ENCODE measurements at places on chromosomes 1 and 21.

DNA sequence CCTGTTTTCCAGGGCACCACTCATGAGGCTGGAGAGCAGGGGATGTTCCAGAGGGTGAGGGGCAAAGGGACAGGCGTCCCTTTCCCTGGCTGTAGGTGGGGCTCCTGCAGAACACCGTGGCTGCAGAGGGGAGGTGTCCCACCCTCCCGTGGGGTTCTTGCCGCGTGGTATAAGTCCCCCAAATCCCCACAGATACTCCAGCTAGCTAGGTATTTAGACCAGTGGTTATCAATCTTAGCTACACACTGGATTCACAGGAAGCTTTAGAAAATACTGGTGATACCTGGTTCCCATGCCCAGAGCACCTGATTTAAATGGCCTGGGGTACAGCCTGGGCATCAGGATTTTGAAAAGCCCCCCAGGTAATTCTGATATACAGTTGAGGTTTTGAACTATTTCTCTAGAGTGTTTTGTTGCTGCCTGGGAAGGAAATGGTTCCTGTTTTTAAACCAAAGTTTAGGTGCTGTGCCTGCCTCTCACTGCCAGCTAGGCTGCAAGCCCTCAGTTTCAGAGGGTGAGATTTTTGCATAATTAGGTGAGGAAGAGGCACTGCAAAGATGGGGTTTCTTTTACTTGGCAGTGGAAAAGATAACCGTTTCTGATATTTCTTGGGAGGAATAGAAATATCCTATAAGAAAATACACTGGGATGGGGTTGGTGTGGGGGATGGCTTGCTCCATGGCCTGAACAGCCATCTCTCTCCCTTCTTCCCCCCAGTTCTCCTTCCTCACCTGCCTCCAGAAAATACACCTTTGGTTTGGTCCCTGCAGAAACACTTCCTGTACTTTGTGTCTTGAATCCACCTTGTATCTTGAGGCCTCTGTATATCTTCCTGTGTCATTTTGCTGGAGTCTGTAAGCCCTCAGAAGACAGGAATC lies 51.7 kb downstream of the RASSF5 start:
- DNase-seq = no peak

- no peak for DNase-seq
These were observed 367.3 kb downstream of the PTPRU start for GRCh38 chr1:29603622-29604021.

GRCh38 chr1:204426035-204426436 lies 14.4 kb upstream of the PPP1R15B start:
- no peak for DNase-seq

DNA sequence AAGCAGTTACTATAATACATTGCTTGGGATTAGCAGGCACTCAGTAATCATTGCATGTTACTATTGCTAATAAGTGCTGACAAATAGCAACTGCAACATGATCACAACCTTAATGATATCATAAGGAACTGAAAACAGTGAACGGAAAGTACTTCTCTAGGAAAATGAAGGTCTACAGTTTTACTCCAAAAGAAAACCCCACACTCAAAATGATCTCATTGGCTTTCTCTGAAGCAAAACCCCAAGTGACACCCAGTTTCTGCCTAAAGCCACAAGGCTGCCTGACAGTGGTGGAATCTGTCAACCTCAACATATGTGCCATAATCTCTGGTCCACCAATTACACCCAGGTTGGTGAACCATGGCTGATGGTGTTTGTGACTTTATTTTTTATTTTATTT lies 137.6 kb downstream of the PTGER3 start:
- DNase-seq = no peak

GRCh38 chr1:65924471-65924870 lies 131.8 kb downstream of the PDE4B start:
- DNase-seq = no peak

DNA sequence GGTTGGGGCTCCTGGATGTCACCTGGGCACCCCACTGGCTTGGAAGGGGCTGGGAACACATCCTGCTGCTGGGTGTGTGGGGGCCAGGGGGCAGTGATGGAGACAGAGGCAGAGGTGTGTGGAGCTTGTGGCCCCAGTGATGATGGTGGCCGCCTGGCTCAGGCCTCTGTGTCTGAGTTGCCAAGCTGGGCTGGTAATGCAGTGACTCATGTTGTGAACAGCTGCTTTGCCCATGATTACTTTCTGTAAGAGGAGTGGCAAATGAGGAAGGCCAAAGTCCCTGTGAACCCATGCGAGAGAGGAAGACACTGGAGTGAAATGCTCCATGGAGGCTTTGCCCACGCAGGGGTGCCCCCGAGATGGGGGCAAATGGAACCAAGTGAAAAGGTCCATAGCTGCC lies 86.8 kb downstream of the KCNJ6 start:
- no peak for DNase-seq

- no peak for DNase-seq
These were observed 10.1 kb upstream of the UBE4B start for GRCh38 chr1:10022656-10023055.

GRCh38 chr1:31655756-31656155 lies 11.1 kb upstream of the PEF1 start:
- no peak for DNase-seq

GRCh38 chr1:87053446-87053845 lies 139.0 kb downstream of the HS2ST1 start:
- no peak for DNase-seq

DNA sequence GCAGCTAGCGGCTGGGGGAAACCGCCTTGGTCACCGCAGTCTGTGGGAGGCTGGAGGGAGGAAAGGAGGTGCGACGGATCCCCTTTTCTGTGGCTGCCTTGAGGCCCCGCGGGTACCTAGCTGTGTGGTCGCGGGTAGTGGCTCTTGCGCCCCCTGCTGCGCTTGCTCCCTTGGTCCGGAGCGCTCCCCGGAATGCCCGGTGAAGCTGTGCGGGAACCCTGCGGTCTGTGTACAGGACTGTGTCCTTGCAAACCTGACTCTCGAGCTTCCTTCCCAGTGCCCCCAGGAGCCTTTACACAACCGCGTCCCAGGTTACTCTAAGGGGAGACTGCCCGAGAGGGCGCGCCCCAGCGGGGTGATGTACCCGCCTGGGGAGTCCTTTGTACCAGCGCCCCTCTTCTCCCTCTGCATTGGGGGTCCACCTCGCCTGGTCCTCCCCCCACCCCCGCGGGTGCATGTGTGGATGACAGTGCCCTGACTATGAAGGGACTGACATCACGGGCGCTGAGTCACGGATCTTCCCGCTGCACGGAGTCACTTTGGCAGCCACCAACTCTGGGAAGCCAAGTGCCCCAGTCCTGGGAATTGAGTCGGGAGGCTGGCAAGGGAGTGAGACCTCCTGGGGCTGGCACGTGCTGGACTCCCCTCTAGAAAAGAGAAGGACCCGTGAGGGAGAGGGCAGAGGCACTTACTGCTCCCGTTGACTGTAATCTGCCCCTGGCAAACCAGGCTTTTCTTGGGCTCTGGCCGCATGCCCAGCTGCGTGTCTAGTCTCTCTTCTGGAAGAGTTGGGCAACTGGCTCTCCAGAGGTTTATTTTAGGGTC lies 816 bp downstream of the IL6R start:
- DNase-seq = peak; percentile 54

GRCh38 chr1:219120624-219121544 lies 52.8 kb upstream of the LYPLAL1 start:
- no peak for DNase-seq

DNA sequence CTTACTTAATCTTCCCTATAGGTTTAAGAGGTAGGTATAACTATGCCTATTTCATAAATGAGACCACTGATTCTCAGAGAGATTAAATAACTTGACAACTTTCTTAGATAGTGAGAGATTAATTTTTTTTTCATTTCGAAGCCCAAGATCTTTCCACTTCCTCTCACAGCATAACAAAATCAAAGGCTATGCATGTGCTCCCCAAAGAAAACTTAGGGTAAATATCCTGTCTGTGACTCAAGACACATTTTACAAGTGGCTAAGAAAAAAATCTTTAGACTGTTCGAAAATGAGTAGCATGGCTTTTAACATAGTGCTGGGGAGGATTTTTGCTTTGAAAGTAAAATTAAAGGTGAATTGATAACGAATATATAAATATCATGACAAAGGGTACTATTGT lies 8.2 kb upstream of the C1orf141 start:
- no peak for DNase-seq

DNA sequence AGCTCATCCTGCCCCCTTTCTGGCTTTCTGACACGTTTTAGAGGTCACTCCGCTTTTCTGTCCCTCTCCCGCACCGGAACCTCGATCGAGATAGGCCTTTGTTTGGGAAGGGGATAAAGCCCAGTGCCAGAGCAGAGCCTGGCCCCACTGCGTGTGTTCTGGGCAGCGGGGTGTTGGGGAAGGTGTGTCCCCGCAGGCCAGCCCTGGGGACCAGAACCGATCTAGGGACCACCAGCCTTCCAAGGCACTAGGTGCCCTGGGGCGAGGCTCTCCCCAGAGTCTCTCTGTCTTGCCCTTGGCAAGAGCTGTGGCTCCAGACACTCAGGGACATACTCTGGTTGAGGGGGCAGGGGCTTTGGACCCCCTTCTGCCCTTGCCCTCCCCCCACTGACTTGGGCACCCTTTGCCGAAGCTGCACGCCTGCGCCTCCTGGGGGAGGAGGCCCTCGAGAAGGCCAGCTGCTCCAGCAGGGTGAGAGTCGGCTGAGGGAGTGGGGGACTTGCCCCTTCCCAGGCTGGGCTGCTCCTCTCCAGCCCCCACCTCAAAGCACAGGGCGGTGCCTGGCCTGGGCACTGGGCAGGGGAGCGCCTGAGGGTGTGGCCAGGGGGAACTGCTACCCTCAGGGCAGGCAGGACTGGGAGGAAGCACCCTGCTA lies 16.4 kb downstream of the PRXL2B start:
- no peak for DNase-seq

DNA sequence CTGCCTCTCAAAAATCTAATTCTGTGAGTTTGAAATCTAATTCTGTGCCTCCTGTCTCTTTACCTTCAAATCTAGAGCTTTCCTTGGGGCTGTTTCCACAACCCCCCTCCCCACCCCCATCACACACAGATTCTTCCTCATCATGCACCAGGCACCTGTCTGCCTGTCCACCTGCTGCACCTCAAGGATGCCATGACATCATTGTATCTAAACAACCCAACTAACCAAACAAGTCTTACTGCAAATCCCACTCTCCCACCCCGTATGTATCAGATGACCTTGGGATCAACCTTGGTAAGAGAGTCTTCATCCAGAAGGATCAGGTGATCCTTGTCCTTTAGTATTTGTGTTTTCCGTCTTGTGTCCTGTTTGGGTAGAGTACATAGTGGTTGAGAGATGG lies 102.7 kb upstream of the SIM2 start:
- no peak for DNase-seq

DNA sequence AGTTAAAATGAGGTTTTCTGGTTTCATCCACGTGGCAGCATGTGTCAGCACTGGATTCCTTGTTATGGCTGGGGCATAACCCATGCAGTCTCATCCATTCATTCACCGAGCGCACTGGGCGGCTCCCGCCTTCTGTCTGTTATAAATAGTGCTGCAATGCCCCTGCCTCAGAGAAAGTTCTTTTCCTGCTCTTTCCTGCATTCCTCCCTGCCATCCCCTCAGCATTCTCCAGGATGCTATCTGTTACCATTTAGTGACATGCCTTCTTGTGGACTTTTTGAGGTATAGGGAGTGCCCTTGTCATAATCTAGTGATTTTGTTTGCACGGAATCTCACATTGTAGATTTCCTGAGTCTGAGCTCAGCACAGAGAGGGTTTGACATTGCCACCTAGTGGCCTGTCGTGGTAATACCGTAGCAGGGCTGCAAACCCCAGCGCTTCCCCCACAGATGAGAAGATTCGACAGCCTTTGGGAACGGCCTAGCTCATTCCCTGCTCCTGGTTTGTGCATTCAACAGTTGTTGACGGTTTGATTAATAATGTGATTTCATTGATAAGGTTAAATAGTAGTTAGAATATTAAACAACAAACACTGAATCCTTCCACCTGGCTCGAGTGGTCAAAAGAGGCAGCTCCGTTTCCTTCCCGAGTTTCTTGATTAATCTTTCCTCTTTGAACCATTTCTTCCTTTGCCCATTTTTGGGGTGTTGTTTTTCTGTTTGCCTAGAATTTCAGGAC lies 46.3 kb downstream of the UMODL1 start:
- peak; percentile 37 for DNase-seq

DNA sequence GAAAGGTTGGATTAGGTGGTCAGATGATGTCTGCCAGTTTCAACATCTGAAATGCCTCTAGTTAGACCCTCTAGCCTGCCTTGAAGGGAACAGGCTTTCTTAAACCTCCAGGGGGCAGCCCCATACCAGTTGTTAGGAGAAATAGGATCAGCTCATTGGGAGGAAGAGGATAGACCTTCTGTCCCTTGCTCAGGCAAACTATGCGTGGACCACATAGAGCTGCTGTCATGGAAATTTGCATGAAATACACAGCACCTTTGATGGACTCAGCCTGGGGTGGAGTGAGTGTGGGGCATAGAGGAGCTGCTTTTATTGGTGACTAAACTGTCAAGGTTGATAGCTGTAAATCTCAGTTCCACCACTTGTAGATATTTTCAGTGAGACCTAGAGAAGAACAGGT lies 38.4 kb upstream of the SPAG17 start:
- no peak for DNase-seq

GRCh38 chr21:38228537-38228936 lies 28.3 kb upstream of the KCNJ15 start:
- DNase-seq = no peak

GRCh38 chr1:208759255-208759654 lies 515.1 kb upstream of the PLXNA2 start:
- no peak for DNase-seq

DNA sequence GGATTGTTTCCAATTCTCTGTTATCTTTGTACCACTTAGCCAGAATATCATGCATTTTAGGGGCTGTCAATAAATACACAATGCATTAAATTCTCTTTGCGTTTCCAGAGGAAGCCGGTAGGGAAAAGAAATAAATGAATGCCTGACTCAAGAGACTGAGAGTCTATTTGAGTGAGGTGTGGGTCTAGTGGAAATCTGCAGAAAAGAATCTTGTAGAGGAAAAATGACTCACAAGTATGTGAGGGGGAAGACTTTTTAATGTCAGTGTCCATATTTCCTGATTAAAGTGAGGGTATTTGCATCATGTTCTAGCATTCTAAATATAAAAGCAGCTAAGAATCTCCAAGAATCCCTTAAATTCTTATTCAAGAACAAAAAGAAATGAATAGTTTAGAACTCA lies 271.1 kb downstream of the PTPRC start:
- DNase-seq = no peak

GRCh38 chr1:239387304-239388158 lies 1.2 kb downstream of the CHRM3 start:
- no peak for DNase-seq

GRCh38 chr1:34500451-34500850 lies 254.4 kb upstream of the GJB5 start:
- DNase-seq = no peak

DNA sequence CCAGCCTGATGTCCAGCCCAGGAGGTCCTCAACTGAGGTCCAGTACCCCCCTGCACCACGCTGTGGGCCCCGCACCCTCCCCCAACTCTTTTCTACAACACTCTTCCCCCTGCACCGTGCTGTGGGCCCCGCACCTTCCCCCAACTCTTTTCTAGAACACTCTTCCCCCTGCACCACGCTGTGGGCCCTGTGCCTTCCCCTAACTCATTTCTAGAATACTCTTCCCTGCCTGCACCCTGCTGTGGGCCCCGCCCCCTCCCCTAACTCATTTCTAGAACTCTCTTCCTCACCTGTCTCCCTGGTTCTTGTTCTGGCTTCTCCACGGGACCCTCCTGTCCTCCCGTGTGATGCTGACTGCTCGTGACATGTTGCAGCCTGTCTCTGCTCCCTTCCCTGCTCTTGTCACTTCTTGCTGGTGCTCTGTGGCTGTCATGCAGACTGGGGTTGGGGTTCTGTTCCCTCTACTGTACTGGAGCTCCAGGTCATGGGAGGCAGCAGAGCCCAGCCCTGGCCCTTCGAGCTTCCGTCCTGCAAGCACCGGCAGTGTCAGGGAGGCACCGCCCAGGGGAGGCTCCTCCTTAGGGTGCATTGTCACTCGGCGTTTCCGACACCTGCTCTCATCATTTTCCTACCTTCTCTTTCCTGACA lies 160.1 kb upstream of the COL6A1 start:
- DNase-seq = no peak

All from activated naive CD4-positive, alpha-beta T cell (primary cell).